ENCODE measurements at places on chromosomes 5 and 9.

- no peak for DNase-seq
Measured at GRCh38 chr5:58406394-58406793, 53.5 kb downstream of the PLK2 start.

GRCh38 chr9:134525841-134526583 is 115.6 kb upstream of the COL5A1 start:
- peak; percentile 47 for DNase-seq

DNA sequence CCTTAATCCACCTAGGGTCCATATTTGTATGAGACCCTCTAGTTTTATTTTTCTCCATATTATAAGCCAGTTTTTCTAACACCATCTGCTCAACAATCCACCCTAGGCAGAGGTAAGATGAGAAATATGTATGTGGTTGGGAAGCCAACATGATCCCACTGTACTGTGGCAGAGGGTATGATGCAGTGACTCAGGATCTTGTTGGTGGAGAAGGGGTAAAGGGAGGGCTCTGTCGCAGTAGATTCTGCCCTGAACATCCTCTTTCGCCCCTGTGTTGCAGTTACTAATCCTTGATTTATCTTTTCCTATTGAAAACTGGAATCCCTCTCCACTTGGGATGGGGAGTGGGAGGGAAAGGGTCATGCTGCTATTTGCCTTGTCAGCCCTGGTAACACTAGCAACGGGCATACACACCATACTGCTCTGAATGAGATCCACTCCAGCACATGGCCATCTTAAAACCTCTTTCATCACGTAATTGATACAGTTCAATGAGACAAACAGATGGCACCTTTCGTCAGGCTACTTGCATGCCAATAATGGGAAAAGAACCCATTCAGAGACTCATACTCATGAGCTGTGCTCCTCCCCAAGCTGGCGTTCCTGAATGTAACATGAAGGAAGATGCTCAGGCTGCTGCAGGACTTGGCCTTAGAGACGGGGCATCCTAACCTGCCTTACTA is 63.0 kb downstream of the ADAMTS12 start:
- DNase-seq, result no peak

DNA sequence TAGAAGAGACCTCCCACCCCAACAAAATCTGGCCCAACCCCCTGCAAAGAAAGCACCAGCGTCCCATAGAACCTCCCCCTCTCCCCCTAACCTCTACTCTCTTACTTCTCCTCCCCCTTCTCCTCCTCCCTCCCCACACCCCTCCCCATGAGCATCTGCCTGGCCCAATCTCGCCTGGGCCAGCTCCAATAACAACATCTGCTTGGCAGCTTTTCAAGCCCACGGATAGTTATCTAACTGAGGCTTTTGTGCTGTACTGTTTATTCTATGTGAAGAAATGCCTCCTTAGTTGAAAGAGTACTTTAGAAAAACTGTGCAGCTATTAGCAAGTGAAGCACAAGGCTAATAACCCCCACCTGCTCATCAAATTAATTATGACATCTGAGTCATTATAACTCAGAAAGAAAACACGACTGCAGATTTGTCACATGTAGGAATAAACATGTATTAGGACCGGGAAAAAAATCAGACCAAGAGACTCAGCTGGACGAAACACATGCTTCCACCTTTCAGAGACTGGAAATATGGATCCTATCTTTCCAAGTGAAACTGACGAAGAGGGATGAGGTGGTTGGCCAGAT is 42.8 kb downstream of the NFIB start:
- DNase-seq, result no peak

DNA sequence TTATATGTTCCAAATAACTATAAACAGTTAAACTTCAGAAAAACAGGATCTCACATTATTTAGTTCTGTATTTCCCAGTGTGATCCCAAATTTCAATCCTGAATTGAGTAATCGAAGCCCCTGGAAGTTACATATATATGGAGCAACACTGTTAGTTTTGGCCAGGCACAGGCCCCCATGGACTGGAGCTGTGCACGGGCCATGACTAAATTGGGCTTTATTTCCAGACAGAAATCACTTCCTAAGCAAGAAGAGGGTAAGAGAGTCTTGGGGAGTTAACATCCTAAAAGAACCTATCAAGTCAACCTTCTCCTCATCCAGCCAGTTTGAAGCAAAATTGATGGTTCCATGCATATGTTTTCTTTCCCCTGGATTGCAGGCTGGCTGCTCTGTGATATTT is 393.0 kb downstream of the TMEM167A start:
- no peak for DNase-seq

DNA sequence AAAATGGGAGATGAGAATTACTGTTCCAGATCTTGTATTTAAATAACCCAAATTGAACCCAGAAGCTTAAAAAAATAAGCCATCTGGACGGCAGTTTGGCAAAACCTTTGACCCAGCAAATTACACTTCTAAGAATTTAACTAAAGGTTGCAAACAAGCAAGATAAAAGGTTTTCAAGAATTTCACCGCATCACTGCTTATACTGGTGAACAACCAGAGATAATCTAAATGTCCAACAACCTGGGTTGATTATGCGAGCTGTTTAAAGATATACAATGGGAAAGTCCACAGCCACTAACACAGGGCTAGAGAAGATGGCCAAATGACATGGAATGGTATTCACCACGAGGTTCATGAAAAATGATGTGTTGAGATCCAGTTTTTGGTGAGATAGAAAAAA is 149.3 kb downstream of the GNAQ start:
- no peak for DNase-seq

- DNase-seq, result no peak
Measured at GRCh38 chr5:136679233-136679632, 313.9 kb upstream of the TRPC7 start.
